ENCODE measurements at places on chromosomes 12 and 14.

DNA sequence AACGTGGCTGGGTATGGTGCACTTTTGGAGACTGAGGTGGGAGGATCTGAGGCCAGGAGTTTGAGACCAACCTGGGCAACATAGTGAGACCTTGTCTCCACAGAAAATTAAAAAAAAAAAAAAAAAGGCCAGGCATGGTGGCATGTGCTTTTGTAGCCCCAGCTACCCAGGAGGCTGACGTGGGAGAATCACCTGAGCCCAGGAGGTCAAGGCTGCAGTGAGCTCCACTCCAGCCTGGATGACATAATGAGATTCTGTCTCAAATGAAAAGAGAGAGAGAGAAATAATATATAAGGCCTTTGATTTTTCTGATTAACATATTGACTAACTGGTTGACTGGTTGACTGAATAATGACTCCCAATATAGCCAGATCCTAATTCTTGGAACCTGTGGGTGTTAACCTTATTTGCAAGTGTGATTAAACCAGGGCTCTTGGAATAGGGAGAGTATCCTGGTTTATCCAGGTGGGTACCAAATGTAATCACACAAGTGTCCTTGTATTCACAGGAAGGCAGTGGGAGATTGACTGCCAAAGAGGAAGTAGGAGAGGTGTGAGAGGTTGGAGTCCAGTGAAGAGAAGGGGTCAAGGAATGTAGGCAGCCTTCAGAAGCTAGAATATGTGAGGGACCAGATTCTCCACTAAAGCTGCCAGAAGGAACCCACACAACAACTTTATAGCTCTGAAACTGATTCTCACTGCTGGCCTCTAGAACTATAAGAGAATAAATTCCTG lies 12.0 kb downstream of the YY1 start:
- DNase-seq, result no peak

DNA sequence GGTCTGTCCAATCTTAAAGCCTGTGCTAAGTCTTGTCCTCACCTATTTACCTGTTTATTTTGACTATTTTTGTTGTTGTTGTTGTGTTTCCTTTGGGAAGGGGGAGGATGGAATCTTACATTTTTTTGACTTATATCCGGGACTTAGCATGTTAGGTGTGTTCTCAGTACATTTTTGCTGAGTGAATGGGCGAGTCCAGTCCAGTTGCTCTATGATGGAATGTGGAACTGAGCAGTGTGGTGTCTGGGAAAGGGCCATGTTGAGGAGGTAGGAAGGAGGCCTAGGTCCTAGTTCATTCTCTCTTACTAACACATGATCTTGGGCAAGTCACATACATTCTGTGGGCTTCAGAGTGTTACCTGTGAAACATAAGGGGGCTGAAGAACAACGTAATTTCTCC lies 80.9 kb upstream of the SLC38A2 start:
- DNase-seq, result no peak

DNA sequence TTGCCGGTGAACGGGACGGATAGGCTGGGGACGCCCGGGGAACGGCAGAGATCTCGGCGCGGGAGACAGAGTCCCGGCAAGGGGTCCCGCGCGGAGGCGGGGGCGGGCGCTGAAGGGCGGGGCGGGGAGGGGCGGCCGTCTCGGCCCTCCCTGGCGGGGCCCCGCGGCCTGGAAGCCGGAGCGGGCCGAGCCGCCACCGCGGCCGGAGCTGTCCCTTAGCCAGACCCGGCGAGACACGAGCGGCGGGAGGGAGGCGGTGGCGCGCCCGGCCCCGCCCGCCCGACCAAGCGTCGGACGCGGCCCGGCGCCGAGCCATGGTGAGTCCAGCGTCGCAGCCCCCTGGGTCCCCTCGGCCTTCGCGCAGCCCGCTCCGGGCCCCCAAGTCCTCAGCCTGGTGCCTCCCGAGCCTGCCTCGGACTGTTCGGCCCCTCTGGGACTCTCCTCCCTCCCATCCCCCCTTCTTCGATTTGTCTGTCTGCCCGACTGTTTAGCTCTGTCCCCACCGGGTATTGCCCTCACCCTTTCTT lies at the start of gene ARHGEF40:
Gene ARHGEF40 (plus strand): TSS at position 222 of the 527 bp plus-strand sequence. CDS start 93 bp downstream, at position 315.
- DNase-seq, result peak; percentile 70

DNA sequence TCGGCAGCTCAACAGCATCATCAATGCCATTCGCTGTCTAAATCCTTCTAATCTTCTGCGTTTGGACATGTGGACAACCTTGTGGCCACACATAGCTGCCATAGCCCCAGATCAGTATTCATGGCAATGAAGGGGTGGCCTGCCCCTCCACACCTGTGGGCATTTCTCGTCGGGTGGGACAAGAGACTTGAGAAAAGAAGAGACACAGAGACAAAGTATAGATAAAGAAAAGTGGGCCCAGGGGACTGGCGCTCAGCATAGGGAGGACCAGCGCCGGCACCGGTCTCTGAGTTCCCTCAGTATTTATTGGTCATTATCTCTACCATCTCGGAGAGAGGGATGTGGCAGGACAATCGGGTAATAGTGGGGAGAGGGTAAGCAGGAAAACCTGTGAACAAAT lies 42.3 kb downstream of the MAGOHB start:
- no peak for DNase-seq

GRCh38 chr12:47782372-47782770 lies 9.3 kb downstream of the SLC48A1 start:
- DNase-seq, result no peak

- DNase-seq, result no peak
Measured at GRCh38 chr12:5533368-5533767, 101.5 kb downstream of the NTF3 start.

GRCh38 chr12:58564721-58565120 lies 355.6 kb downstream of the LRIG3 start:
- no peak for DNase-seq

DNA sequence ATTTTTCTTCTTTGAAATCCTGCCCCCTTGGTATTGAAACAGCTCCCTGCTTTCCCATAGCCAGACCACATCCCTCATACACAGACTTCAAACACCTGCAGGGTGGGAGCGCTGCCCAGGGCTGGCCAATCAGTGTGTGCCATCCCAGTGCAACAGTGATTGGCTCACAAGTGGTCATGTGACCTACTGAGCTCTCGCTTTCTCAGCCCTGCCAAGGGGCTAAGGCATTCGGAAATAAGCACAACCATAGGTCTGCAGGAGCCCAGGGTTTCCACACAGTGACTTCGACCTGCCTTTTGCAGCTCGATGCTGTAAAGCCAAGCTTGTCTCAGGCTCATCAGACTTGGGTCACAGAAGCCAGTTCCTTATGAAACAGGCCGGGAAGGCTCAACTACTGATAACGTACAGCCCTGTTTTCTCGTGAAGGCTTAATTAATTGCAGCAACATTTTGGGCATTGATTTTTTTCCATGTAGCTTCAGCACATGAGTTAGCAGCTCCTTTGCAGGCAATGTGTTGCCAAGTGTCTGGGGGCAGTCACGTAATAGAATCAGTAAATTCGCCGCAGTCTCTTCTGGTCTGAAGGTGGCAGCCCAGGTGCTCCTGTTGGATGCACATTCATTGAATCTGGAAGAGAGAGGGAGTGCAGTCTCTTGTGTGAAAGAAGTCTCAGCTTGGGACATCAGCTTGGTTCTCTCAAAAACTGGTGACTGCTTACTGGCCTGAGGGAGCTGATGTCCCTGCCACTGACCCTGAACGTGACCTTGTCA lies 1091.8 kb downstream of the AACS start:
- peak; percentile 4 for DNase-seq

GRCh38 chr14:79076428-79076827 lies 906.3 kb downstream of the NRXN3 start:
- DNase-seq, result no peak

DNA sequence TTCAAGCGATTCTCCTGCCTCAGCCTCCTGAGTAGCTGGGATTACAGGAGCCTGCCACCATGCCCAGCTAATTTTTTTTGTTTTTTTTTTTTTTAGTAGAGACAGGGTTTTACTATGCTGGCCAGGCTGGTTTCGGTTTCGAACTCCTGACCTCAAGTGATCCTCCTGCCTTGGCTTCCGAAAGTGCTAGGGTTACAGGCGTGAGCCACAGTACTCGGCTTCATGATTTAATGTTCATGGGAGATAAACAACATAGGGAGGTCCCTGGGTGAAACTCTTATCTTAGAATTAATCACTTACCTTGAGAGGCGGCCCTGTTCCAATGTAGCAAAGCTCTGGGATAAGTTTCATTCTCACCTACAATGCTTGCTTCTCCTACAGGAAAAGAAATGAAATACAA lies 48.3 kb downstream of the SEL1L start:
- DNase-seq, result no peak

GRCh38 chr14:60656686-60657455 lies 7.6 kb upstream of the SIX1 start:
- peak; percentile 61 for DNase-seq

GRCh38 chr12:70317781-70318180 lies 48.3 kb upstream of the KCNMB4 start:
- DNase-seq, result no peak

DNA sequence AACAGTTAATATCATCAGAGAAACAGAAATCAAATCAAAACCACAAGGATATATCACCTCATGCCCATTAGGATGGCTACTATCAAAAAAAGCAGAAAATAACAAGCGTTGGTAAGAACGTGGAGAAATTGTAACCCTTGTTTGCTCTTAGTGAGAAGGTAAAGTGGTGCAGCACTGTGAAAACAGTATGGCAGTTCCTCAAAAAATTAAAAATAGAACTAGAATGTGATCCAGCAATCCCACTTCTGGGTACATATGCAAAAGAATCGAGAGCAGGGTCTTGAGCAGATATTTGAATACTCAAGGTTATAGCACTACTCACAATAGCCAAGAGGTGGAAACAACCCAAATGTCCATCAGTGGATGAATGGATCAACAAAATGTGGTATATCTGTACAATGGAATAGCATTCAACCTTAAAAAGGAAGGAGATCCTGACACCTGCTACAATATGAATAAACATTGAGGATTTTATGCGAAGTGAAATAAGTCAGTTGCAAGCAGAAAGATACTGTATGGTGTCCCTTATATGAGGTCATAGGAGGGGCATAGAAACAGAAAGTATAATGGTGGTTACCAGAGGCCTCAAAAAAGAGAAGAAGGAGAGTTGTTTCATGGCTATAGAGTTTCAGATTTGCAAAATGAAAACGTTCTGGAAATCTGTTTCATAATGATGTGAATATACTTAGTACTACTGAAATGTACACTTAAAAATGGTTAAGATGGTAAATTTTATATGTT lies 131.0 kb upstream of the EEA1 start:
- DNase-seq, result no peak

- DNase-seq, result no peak
Measured at GRCh38 chr14:103078860-103079587, 5.0 kb upstream of the LBHD2 start.

GRCh38 chr12:49339464-49339861 lies 2.5 kb upstream of the C1QL4 start:
- peak; percentile 63 for DNase-seq

- peak; percentile 66 for DNase-seq
Measured at GRCh38 chr14:64891839-64892375, 12.2 kb upstream of the SPTB start.

DNA sequence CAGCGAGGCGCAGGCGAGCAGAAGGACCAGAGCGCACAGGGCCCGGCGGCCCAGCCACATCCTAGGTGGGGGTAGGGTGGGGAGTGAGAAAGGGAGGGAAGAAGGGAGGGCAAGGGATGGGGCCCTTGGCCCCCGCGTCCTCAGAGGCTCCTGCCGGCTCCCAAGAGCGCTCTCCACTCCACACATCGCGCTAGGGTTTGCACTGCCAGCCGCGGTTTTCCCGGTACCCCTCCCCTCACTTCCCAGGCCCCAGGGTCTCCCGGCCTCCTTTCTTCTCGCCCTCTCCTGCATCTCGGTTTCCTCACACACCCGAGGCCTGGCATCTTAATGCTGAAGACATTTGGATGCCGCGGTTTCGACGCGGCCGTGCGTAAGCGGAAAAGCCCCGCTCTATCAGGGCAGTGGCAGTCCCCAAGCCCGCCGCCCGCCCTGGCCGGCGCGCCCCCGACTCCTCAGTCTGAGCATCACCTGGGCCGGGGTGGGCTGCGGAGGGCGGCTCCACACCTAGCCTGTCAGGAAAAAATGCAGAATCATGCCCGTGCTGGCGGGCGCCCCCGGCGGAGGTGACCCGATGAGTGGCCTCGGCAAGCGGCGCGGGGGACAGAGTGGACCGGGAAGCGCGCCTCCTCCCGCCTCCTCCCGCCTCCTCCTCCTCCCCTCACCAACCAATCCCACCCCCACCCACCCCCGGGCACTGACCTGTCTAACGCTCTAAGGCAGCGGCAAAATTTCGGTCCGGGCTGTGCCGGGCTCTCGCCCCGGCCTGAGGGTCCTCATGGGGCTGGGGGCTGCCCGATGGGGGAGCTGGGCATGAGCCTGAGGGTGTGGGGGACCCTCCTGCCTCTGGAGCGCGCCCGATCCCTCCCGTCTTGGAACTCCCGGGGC lies 686 bp downstream of the B4GALNT1 start:
- peak; percentile 76 for DNase-seq

DNA sequence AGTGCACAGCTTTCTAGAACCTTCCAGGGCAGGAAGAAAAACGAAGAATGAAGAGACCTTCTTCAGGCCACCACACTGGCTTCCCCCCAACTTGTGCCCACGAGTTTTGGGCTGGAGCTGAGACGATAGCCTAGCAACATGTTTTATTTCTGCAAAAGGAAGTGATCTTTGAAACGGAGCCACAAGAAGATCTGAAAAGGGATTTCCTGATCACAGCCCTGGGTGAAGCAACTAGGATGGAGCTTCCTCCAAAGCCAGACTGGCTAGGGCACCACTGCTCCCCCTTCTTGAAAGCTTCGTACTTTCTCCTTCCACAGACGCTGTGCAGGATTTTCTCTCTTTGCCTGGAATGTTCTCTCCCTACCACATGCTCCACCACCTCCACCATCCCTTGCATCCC lies 418.3 kb downstream of the MED13L start:
- DNase-seq, result no peak

DNA sequence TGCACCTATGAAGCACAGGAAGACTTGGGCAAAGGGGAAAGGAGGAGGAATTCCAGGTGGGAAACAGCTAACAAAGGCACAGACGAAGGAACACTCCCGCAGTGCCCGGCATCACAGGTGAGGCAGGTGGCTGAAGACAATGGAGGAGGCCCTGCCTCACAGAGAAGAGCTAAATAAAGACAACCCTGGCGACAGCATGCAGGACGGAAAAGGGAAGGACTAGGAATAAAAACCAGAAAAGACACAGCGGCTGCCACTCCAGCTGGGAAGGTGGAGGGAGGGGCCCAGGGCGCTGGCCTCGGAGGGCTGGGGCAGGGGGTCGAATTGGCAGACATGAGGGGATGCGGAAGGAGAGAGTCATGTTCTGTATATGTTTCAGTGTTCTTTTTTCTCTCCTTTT lies 43.0 kb upstream of the ANO2 start:
- no peak for DNase-seq

- no peak for DNase-seq
Measured at GRCh38 chr14:31196839-31197492, 10.6 kb downstream of the HECTD1 start.

GRCh38 chr12:121812921-121813896 lies 9.4 kb downstream of the SETD1B start:
- DNase-seq, result no peak

DNA sequence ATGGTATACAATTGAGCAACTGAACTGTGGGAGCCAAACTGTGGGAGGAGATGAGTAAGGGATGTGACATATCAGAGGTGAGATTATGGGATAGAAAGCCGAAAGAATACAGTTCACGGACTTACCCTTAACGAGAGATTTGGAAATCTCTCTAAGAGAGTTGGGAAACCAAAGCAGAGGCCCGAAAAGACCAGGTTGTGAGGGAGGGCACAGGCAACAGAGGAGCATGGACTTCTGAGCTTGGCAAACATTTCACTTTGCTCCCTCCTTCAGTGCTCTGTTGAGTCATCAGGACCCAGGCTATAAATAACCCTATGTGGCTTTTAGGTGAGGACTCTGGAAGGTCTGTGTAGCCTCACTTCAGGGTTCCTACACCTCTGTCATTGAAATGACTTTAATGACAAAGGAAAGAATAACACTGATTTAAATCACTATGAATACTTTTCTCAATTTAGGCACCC lies 120.6 kb downstream of the TGFB3 start:
- no peak for DNase-seq

Data from SJCRH30 (cell line).